Progenitor cell of endocrine pancreas (in vitro differentiated cells): ENCODE measurements at places on chromosomes 6 and 20.

GRCh38 chr6:5367510-5367909, 106.2 kb downstream of the FARS2 start:
- no peak for DNase-seq

DNA sequence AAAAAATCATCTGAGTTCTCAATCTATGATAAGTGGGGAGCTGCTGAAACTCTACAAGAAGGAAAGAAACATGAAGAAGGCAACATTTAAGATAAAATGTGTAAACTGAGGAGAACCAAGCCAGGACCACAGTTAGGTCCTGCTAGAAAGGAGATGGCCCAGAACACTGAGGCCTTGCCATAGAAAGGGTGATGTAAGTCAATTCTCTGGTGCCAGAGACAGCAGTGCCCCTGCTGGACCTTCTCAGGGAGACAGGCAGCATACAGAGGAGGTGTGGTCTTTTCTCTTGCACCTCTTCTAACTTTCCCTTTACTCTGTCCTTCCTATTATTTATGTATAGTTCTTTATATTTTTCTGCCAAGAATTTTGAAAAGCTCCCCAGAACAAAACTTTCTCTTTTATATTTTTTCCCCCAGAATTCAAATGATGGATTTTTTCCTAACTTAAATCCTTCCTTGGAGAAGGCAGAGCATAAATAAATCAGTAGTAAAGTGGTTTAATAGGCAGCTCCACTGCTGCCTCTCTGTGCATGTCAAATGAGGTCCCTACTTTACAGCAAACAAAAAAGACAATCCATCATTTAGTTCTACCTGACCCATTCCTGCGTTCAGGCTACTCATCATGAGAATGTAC, 9.0 kb downstream of the UQCC2 start:
- DNase-seq: no peak

DNA sequence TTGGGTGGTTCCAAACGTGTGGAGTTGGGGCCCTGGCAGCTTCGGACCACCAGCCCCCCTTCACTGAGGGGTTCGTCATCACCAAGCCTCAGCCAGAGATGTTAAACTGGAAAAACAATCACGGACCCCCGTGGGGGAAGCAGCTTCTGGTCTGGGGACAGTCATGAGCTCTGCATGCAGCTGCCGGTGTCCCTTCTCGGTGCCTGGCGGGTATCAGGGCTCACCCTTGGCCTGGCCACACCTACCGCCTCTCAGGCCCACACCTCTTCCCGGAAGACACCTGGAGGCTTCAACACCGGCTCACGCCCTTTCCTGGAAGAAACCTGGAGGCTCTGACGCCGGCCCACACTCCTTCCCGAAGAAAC, 77.8 kb upstream of the BHLHE23 start:
- no peak for DNase-seq

- DNase-seq: no peak
These were observed 10.8 kb upstream of the UST start for GRCh38 chr6:148735989-148736388.

GRCh38 chr6:141491684-141492083, 641.0 kb upstream of the GJE1 start:
- no peak for DNase-seq

DNA sequence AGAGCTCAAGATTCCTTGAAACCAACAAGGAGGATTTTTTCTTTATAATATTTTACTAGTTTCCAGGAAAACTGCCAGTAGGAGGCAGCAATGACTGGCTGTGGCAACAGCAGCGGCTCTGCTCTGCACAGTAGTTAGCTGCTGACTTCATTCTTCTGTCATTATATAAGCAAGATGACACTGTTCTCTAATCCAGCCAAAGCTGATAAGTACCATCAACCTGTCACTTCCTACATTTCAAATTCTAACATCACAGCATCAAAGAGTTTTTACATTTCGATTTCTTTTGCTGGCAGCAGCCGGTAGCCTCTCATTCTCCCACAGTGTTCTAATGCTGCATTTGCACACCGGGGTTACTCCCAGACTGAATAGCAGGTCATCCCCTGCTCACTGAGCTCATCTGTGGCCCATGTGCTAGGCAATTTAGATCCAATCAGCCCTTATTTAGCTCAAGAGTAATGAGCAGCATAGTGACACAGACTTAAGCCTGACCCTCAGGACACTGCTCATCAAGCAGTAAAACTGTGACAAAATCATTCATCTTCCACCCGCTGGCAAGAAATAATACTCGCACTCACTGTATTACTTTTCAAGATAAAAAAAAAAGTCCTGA, 67.8 kb downstream of the MMS22L start:
- peak; percentile 10 for DNase-seq

- DNase-seq: no peak
These were observed 1.2 kb upstream of the RIPOR3 start for GRCh38 chr20:50692552-50692933.

GRCh38 chr6:77133031-77133430, 330.3 kb downstream of the HTR1B start:
- DNase-seq: no peak

GRCh38 chr6:125015152-125015551, 52.9 kb downstream of the RNF217 start:
- DNase-seq: no peak

DNA sequence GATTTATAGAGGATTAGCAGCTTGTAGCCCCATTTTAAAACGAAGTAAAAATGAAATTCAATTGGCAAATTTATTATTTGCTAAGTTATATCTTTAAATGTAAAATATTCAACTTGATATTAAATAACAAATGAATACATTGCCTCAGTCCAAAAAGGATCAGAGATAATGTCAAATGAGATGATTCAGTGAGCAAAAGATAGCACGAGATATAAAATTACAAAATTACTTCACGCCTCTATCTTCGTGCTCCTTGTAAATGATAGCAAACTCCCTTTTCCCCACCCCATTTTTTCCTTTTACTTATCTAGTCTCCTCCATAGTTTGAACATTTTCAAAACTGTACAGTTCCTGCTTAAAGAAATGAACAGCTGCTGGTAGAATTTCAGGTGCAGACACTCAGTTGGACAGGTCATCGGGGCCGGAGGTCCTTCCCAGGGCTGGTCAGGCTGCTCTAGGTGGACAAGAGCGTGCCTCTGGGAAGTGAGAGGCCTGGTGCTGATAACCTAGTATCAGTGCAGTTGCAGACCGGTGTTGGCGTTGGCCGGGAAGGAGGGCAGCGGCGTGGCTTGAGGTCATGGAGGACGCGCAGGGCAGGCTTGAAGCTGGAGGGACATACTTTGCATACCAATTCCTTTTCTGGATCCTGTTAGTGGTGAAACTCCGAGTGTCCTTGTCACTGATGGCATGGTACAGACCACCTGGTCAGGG, 83.9 kb downstream of the CDC5L start:
- DNase-seq: no peak

GRCh38 chr20:6157345-6157744, 34.5 kb upstream of the FERMT1 start:
- no peak for DNase-seq

- no peak for DNase-seq
These were observed 870 bp downstream of the PAK5 start for GRCh38 chr20:9838035-9838377.

- DNase-seq: no peak
These were observed 45.8 kb upstream of the ARID1B start for GRCh38 chr6:156731396-156731795.

DNA sequence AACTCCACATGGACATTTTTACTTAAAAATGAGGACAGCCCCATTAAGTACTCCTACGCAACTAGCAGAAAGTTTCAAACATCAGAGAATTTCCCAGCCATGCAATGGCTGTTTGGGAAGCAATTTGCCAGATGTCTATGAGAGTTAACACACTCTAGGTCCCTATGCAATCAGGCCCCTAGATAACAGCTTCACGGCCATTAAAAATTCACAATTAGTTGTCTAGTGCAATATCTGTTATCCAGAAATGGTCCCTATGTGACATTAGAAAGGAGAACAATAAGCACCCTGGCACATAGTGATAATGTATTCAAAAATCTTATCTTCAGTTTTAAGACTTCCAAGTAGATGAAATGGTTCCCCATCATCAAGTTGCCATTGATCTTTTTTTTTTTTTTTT, 174.3 kb upstream of the NRSN1 start:
- no peak for DNase-seq

DNA sequence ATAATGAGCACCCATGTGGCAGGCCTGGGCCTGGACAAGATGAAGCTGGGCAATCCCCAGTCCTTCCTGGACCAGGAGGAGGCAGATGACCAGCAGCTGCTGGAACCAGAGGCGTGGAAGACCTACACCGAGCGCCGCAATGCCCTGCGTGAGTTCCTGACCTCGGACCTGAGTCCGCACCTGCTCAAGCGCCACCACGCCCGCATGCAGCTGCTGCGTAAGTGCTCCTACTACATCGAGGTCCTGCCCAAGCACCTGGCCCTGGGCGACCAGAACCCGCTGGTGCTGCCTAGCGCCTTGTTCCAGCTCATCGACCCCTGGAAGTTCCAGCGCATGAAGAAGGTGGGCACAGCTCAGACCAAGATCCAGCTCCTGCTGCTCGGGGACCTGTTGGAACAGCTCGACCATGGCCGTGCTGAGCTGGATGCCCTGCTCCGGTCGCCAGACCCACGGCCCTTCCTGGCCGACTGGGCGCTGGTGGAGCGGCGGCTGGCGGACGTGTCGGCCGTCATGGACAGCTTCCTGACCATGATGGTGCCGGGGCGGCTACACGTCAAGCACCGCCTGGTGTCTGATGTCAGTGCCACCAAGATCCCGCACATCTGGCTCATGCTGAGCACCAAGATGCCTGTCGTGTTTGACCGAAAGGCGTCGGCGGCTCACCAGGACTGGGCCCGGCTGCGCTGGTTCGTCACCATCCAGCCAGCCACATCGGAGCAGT, 1.9 kb downstream of the FNDC11 start:
- no peak for DNase-seq

GRCh38 chr6:100962466-100962865, 81.3 kb upstream of the ASCC3 start:
- no peak for DNase-seq

- no peak for DNase-seq
These were observed 6.1 kb upstream of the TREML4 start for GRCh38 chr6:41222045-41222444.

DNA sequence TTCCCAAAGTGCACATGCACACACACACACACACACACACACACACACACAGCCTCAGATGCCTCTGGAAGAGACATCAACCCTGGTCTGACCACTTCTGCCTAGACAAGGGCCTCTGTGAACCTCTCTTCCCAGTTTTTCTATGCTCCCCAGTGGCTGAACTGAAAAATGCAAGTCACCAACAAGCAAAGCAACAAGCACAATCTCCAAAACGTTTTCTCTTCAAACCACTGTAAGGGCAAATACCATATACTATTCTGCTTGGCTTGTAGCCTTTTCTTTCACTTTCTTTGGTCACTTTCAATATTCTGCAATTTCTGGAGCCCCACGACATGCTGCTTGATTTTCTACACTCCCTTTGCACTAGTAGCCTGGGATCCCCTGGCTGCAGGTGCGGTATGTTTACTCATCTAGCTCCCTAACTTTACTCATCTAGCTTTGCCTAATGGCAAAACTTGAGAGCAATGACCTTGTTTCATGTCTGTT, 121.4 kb upstream of the DST start:
- no peak for DNase-seq

- DNase-seq: no peak
These were observed 51.2 kb downstream of the GRIK2 start for GRCh38 chr6:101444717-101445116.

DNA sequence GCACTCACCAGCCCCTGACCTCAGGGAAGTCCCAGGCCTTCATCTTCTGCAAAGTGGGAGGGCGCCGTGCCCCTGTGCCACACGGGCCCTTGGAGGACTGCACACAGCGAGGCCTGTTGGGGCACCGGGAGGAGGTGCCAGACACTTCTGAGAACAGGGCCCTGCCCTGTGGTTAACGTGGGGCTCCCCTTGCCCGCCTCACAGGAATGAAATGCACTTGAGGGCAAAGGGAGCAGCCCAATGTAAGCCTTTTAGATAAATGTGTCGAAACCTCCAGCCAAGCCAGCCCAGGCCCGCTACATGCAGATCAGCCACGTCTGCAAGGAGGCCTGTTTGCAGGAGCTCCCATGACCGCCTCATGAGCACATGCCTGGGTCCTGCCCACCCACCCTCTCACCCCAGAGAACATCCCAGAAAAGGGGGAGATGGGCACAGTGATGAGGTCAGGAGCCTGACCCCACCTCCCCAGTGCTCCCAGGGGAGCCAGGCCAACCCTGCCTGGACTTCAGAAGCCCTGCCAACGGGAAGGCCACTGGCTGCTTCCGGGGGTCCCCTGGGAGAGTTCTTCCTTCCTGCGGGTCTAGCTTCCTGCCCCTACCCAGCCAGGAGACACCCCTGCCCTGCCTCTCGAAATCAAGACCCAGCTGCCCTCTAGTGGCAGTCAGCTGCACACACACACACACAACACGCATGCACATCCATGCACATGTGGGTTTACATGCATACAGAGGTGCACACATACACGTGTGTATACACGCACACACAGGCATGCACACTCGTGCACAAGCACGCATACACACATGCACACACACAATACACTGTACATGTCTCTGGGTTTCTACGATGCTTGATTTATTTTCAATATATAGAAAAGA, 178.7 kb downstream of the TAF4 start:
- DNase-seq: peak; percentile 39

GRCh38 chr6:13400772-13401171, 72.4 kb upstream of the TBC1D7 start:
- no peak for DNase-seq

GRCh38 chr6:167350731-167351655, 26.1 kb downstream of the TTLL2 start:
- peak; percentile 80 for DNase-seq

DNA sequence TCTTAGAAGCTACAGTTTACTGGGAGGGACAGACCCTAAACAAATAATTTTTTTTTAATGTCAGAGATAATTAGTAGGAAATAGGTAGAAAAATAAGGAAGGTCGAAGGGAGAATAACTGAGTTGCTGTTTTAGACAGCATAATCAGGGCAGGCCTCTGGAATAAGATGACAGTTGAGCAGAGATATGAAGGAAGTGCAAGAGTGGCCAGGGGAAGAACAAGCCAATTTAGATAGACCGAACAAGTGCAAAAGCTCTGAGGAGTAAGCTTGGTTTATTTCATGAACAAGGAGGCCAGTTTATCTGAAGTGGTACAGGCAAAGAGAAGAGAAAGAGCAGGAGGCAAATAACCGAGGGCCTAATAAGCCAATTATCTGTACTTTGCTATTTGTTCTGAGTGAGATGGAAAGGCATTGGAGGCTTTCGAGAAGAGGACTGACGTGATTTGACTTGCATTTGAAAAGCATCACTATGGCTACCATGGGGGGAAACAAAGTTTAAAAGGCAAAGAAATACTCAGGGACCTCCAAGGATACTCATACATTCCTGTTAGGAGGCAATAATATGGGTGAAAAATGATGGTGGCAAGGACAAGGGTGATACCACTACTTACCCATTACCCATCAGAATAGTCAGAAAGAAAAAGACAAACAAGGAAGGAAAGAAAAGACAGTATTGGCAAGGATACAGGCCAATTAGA, 19.7 kb downstream of the PROCR start:
- no peak for DNase-seq
